ENCODE measurements at places on chromosomes 2 and 18.

DNA sequence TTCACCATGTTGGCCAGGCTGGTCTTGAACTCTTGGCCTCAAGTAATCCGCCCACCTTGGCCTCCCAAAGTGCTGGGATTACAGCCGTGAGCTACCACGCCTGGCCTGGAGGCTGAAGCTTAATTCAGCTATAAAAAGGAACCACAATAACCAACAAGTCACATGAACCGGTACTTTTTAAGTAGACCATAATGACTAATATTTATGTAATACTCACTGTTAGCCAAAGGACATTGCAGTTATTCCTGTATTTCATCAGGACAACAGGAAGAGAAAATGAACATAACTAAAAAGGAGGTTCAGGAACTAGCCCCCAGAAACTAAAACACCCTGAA, 49.0 kb upstream of the TMEM87B start:
- no peak for DNase-seq

DNA sequence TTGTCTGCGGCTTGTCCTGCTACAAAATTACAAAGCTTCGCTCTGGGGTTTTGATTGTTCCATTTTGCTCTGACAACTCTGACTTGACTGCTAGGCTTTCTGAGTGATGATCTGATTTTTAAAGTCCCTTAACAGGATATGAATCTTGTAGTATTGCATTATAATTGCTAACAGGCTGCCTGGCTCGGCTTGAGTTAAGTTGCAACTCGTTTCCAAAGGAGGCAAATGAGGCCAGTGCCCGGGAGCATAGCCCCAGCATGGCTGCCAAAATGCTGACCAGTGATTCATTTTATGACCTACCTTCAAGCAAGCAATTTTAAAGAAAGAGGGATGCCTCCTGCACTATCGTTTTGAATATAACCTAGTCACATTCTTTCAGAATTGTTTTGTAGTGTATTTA, 135.4 kb downstream of the COL6A3 start:
- no peak for DNase-seq

GRCh38 chr2:144995482-144995881, 475.6 kb upstream of the ZEB2 start:
- DNase-seq: no peak

DNA sequence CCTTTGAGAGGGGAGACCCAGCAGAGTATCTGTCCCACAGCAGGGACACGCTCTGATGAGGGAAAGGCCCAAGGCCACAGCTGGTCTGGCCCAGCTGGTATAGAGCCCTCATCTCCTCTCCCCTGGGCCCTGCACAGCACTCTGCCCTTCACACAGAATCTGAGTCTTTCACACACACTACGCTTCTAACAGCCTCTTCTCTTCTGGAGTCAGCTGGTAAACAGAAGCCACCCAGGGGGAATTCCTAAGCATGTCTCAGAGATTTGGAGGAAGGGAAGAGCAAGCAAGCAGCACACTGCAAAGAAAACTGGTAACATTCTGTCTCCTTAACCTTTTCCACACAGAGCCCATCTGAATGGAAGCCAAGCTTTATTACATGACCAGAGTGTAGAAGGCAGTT, 121.1 kb upstream of the ACAA2 start:
- no peak for DNase-seq

DNA sequence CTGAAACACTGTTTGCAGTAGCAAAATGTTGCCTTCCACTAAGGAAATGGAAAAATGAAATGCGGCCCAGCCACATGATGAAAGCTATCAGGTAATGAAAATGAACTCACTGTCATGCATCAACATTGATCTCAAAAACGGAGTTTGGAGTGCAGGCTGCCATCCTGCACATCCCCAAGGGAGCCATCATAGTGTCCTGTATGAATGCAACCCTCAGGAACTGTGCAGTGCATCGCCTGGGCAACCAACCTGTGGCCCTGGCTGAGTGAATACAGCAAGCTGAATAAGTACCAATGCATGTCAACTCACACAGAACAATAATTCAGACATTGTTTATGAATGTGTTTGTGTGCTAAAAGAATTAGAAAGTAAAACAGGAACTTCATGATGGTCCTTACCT, 23.1 kb upstream of the TXNDC2 start:
- DNase-seq: no peak

DNA sequence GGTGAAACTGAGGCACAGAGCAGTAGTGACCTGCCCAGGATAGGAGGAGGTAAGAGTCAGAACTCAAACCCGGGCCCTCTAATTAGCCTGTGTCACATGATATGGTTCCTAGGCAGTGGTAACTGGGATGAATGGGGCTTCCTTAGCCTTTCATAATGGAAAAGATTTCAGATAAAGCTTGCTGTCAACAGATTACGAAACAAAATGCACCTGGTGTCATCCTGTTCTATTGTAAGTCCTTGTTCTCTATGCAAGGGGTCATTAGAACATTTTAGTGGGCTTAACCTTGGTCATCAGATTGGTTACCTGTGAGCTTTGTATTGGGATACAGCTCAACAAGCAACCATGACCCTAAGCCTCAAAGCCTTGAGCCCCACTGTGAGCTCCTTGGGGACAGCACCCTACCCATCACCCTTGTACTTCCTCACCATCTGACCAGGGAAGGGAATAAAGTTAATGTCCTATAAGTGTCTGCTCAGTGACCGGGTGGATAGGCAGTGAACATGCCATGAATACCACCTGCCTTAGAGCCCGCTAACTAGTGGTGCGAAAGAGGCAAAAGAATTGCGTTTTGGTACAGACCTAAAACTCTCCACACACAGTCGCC, 70.3 kb upstream of the RMDN2 start:
- DNase-seq: no peak

DNA sequence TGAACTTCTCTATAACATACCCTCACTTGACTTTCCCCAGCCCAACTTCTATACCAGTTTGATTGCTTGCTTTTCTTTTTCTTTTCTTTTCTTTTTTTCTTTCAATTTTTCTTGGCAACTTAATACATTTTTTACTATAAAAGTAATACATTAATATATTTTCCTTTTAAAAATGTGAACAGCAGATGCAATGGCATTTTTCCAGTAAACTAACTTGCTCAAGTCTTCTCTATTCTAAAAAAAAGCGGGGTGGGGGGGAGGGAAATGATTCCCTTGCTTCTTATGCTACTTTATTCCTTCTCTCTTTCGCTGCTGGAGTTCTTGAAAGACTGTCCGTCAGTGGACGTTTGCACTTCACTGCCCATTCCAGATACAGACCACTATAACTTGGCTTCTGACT, 70.5 kb downstream of the RBMS1 start:
- DNase-seq: no peak

- DNase-seq: no peak
Measured at GRCh38 chr2:207819021-207819797, 49.5 kb upstream of the FZD5 start.

GRCh38 chr2:47300609-47301276, 102.2 kb upstream of the MSH2 start:
- DNase-seq: no peak

DNA sequence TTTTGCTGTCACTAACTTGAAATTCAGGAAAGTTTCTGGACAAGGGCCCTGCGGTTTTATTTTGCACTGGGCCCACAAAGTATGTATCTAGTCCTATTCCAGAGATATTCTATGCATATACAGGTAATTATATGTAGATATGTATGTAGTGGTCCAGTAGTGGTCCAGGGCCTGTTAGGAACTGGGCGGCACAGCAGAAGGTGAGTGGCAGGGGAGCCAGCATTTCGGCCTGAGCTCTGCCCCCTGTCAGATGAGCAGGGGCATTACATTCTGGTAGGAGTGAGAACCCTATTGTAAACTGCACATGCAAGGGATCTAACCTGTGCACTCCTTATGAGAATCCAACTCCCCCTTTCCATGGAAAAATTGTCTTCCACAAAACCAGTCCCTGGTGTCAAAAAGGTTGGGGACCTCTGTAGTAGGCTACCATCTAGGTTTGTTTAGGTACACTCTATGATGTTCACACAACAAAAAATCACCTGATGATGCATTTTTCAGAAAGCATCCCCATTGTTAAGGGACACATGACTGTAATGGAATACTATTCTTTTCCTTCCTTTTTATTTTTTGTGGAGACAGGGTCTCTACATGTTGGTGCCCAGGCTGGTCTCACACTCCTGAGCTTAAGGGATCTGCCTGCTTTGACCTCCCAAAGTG, 2.8 kb upstream of the PPP4R3B start:
- DNase-seq: no peak

DNA sequence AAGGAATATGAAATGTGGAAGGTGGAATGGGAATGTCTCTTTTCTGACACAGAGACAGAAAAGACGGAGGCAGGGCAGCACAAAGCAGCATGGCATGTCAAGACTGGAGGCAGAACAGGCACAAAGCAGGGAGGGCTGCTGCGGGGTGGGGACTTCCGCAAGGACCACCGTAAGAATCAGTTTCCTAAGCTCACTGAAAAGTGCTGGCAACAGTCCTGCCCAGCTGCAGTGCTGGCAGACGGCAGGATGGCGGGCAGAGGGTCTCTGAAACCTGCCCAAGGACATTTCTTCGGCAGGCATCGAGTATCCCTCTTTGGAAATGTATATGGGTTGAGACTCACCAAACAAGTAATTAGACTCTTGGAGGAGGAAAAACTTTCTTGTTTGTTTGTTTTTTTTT, 54.9 kb downstream of the FAM178B start:
- DNase-seq: no peak

- DNase-seq: no peak
Measured at GRCh38 chr2:82790206-82791021, 1668.7 kb downstream of the SUCLG1 start.

DNA sequence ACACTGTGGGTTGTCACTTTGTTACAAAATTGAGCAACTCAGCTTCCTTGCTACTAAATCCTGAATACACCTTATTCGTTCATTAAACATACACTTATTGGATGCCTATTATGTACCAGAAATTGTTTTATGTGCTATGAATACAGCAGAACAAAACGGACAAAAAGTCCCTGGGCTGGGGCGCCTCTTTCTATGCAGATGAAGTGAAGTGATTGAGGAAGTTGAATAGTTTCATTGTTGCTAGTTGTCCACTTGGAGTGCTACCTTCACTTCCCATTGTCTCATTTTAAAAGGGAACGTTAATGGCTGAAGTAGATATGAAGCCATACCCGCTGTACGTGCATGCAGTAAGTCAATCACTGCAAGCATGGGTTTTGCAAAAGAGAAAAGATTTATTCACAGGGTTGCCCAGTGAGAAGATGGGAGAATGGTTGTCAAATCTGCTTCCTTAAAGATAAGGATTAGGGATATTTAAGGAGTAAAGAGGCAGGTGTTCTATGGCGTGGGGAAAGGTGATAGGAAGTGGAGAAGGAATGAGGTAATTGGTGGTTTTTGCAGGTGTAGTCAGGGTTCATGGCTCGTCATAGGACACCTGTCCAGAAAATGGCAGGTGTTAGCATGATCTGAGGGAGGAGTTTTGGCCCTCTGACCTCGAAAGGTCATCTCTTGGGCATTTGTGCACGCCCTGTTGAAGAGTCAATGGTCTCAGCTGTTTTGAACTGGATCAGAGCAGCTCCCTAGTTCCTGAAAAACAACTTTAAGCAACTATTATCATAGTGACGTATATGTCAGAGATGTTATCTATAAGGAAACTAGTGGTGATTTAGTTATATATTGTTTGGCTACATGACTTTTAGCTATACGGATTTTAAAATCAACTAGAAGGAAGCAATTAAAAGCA, 23.5 kb downstream of the TRPM8 start:
- no peak for DNase-seq

DNA sequence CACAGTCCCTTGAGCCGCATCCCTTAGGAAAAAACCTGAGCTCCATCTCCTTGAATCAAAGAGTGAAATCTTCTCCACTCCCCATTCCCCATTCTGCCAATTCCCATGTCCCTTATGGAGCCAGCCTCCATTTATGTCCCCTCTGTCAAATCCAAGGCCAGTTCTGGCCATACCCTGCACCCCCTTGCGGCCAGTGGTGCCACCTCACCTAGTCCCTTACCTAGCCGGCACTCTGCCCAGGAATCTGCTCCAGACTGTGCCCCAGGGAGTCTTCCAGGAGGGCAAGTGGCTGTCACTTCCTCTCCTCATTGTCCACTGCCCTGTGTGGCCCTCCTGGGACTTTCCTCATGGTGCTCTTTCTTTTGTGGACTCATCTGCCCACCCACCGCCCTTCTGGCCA, 195.4 kb upstream of the RMP24 start:
- no peak for DNase-seq

- DNase-seq: no peak
Measured at GRCh38 chr2:195369218-195369587, 287.8 kb upstream of the SLC39A10 start.

DNA sequence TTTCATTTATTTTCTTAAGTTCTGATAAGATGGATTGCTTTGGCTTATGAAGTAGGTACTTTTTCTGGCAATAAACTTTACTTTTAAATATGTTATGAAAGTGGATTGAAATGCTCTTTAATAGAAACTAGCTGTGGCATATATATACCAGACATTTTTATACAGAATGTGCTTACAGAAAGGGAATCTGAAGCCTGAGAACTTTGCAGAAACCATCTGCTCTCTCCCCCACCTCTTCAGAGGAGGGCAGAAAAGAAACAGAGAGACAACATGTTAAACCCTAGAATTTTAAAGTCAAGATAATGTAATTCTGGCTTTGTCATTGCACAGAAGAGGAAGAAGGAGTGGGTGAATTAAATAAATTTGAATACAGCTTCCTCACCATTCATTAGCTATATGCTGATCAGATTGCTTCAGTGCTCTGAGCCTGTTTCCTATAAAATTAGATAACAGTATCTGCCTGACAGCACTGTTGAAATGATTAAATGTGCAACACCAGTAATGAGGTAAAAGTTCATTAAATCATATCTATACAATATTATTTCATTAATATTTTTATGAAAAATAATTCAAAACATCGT, 247.3 kb downstream of the CNTNAP5 start:
- DNase-seq: no peak

DNA sequence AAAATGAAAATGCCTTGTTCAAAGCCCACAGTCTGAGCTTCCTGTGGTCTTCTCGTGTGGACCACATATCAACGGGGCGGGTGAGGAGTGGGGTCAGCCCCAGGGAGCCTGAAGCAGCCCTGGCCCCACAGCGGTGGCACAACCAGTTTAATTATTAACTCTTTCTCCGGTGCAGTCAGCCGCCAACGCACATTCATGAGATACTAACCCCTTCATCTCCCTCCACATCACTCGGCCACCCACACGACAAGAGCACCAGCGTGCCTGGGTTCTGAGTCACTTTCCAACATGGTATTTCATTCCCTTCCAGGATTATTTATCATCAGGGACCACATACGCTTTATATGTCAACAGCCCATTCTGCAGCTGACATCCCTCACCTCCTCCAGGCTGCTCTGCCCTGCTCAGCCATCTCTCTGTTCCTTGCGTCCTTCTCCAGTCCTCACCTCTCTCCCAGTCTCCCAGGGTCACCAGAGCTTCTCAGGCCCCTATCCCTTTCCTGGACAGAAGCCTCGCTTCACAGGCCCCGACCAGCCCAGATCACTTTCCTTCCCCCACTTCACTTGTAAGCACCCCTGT, 48.0 kb upstream of the ID2 start:
- no peak for DNase-seq

- DNase-seq: no peak
Measured at GRCh38 chr2:162368494-162368893, 24.6 kb downstream of the GCA start.

DNA sequence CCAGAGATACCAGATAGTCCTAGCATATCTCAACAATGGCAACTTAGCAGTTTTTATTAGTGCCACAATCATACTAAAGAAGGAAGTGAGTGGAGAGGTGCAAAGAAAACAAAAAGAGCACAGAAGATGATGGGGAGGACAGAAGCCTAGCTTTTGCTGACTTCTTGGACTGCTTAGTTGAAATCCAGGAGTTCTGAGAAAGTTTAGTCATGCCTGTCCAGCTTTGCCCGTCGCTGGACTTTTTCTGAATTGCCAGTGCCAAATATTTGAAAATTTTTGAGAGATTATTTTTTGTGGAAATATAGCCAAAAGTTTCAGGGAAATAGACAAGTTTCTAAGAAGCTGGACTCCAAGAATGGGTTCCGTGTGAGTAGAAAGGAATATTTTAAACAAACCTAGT, 558.7 kb upstream of the TNP1 start:
- DNase-seq: no peak

All from stimulated activated CD8-positive, alpha-beta memory T cell treated with anti-CD3 and anti-CD28 coated beads, Interleukin-4, amount 100 ng/mL, for 24 hours (primary cell).